NCI-H1694 (cell line): ENCODE measurements at places on chromosomes 2 and 18.

DNA sequence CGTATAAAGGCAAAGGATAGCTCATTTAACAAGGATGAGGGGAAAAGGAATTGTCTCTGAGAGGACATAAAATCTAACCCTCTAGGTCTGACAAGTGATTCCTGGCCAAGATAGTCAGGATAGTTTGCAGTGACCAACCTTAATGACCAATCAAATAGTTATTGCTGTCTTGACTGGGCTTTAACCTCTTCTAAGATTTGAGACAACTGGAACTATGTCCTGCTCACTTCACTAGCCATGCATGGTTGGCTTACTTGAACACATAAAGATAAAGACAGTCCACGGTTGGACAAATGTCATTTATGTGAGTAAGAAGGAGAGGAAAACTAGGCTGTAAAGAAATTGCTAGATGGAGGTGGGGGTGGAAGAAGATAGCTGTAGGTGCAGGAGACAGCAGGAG is 53.8 kb downstream of the SCN1A start:
- no peak for DNase-seq

DNA sequence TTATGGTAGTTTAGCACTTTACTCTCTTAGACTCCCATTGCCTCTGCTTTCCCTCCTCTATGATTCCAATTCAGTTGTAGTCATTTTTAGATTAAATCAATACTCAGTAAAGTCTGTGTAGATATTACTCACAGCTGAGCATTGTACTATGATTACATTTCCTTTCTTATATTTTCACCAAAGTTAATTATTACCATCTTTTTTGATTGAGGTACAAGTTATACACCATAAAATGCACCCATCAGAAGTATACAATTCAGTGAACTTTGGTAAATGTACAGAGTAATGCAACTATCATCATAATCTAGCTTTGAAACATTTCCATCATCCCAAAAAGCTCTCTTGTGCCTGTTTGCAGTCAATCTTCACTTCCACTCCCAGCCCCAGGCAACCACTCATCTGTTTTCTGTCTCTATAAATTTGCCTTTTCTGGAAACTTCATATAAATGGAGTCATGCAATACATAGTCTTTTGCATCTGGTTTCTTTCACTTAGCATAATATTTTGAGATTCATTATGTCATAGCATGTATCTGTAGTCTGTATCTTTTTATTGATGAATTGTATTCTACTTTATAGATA is 30.2 kb upstream of the ETAA1 start:
- no peak for DNase-seq

GRCh38 chr2:134703426-134703825 is 15.4 kb downstream of the TMEM163 start:
- no peak for DNase-seq

DNA sequence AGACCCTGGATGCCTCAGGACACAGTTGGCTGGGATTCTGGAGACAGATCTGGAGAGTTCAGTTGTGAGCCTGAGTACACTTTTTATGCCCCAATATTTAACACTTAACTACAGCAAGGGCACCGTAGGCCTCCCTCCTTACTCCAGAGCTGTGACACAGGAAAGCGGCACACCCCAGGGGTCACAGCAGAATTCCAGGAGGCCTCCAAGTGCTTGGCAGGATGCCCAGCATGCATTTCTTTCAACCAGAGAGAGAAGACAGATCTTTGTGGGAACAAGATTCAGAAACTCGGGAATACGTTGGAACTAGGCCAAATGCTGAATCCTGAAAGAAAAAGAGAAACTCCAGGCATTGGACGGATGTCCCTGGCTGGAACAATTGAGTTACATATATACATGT is 199.2 kb upstream of the NT5C1B start:
- DNase-seq = no peak

DNA sequence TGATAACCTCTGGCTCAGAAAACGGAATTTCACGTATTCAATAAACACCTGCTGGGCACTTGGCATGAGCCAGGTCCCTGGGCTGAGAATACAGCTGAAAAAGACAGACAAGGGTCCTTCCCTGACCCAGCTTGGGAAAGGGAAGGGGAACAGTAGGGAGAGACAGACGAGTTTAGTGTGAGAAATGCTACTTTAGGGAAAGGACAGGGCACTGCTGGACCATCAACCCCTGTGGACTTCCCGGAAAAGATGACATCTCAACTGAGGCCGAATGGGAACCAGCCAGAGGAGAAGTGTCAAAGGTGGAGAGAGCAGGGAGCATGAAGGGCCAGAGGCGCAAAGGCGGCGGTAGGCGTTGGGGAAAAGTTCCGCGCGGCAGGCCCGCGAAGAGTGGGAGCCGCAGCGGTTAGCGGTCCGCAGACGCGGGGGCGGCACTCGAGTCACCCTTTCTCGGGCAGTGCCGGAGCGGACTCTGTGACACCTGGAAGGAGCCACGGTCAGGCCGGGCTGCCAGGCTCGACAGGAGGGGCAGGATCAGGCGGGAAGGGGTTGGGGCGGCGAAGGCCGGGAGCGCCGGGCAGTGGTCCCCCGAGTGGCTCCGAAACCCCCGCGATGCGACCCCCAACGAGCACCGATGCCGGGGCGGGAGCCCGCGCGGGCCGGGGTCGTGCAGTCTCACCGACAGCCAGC is 519 bp downstream of the TEX261 start:
- DNase-seq = no peak

DNA sequence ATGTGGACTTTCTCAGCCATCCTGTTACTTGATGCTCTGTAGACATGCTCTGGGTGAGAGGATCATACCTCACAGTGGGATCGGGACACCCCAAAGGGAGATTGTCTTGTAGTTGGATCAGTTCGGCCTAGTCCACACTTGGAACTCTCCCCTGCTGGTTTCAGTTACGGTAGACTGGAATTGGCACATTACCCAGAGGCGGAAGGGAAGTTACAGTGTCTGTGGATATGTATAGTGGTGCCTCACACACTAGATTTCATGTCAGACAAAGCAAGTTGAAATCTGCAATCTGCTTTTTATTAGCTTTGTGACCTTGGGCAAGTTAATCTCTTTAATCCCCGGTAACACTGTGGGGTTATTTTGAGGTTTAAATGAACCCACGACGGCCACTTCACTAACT is 16.2 kb upstream of the CTAGE1 start:
- DNase-seq = no peak

GRCh38 chr2:11962707-11963328 is 216.4 kb downstream of the LPIN1 start:
- DNase-seq = no peak

DNA sequence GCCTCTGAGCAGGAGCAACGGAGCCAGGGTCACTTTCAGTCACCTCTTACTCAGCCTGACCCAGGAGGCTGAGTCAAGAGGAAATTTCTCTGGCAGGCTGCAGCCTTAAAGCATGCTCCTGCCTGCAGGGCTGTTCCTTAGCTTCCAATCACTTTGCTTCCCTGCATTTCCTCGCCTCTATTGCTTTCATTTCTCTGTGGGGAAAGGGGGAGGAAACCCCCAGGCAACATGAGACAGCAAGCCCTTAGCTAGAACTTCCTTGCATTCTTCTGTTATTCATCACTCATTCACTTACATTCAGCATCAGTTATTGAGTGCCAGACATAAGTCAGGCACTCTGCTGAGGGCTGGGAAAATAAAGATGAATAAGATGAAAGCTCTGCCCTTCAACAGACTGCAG is 13.0 kb downstream of the XDH start:
- no peak for DNase-seq

GRCh38 chr2:85455552-85456090 is 37.1 kb downstream of the SH2D6 start:
- no peak for DNase-seq

GRCh38 chr2:145206496-145207281 is 686.8 kb upstream of the ZEB2 start:
- DNase-seq = no peak

- DNase-seq = no peak
Measured at GRCh38 chr2:31087491-31087890, 50.7 kb downstream of the GALNT14 start.

DNA sequence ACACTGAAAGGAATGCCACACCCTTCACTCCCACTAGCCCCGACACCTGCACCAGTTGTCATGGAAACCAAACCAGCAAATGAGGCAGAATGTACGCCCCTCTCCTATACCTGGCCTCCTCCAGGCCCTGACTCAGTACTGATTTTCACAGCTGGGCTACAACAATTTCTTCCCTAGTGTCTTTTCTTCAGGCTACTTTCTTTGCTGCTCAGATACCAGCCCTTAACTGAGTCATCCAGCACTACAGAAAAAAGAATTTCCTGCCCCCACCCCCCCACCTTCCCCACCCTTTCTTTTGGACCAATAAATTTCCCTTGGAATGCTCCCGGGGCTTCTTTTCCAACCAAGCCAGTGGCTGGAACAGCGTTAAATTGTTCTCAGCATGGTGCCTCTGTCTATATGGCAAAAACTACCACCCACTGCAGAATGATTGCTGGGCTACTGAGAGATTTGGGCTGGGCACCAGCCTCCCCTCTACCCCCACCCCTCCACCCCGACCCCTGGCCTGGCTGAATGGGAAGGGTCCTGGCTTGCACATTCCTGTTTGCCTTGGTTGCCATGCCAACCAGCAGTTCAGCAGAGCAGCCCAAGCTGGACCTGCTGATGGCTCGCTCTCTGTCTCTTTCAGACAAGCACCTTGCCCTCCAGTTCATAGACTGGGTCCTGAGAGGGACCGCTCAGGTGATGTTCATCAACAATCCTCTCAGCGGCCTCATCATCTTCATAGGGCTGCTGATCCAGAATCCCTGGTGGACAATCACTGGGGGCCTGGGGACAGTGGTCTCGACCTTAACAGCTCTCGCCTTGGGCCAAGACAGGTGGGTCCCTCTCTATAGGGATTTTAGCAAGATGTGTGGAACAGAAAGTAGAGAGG is 11.3 kb downstream of the SLC14A2 start:
- DNase-seq = no peak

- no peak for DNase-seq
Measured at GRCh38 chr2:102110596-102111334, 31.8 kb upstream of the IL1R1 start.

- DNase-seq = peak; percentile 52
Measured at GRCh38 chr2:215619022-215619958, 183.4 kb upstream of the FN1 start.
